ENCODE measurements at places on chromosomes 2 and 18.
A peak's percentile ranks its signal among the peaks of the same experiment; 100 is the strongest.

GRCh38 chr18:63788447-63789096, 13.4 kb downstream of the SERPINB7 start:
- peak; percentile 93 for DNase-seq

GRCh38 chr2:231241755-231242507, 43.5 kb downstream of the ARMC9 start:
- no peak for DNase-seq

GRCh38 chr2:202084265-202084664, 11.2 kb downstream of the KIAA2012 start:
- DNase-seq, result no peak

GRCh38 chr2:240136671-240137292, 677 bp upstream of the COPS9 start:
- no peak for DNase-seq

GRCh38 chr2:10278029-10278762, 24.5 kb upstream of the HPCAL1 start:
- peak; percentile 56 for DNase-seq

DNA sequence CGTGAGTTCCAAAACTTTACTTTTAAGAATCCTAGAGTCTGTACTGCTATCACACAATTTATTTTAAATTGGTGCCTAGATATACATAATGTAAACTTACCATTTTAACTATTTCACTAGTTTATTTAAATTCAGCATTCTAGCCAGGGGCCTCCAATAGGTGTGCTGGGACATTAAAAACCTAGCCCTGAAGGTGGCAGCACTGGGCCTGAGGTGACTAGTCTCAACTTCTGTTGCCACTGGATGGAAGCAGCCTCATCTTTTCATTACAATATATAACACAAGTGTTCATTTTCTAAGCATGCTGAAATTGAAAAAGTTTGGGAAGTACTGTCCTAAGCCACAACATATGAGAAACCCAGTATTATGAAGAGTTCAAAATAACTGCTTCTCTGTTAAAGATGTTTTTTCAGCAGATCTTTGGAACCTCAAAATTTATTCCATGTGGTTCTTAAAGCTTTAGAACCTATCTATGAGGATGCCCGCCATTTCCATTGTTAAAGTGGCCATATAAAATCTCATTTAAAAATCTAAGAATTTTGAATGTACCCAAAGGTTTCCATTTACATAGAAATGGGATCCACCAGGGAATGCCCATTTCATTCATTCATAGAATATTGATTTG, 2.9 kb upstream of the RBBP8 start:
- peak; percentile 60 for DNase-seq

GRCh38 chr2:45567974-45568789, 42.9 kb downstream of the SRBD1 start:
- DNase-seq, result peak; percentile 67

GRCh38 chr18:67639872-67640271, 123.4 kb upstream of the DSEL start:
- DNase-seq, result no peak

- no peak for DNase-seq
Measured at GRCh38 chr18:48813321-48813720, 137.4 kb downstream of the SMAD7 start.

GRCh38 chr2:122652670-122653069, 897.2 kb downstream of the TSN start:
- DNase-seq, result no peak

GRCh38 chr2:198327526-198327925, 523.1 kb downstream of the PLCL1 start:
- DNase-seq, result no peak

- DNase-seq, result no peak
Measured at GRCh38 chr2:120884472-120885290, 149.0 kb downstream of the GLI2 start.

DNA sequence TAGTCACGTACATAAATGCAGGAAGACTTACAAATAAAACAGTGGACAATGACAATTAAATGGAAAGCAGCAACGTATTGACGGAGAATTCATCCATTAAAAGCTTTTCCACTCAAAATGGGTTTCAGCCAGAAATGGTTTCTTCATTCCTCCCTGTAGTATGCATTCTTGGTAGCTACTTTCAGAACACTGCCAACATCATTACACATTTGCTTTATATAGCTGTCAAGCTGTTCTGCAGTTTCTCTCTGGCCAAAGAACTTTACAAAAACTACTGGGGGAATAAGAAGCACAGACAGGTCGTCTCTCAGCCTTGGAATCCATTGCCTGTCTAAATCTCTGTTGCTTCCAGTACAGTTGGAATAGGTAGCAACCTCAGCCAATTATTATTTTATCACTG, 84.1 kb upstream of the NCKAP5 start:
- DNase-seq, result no peak

DNA sequence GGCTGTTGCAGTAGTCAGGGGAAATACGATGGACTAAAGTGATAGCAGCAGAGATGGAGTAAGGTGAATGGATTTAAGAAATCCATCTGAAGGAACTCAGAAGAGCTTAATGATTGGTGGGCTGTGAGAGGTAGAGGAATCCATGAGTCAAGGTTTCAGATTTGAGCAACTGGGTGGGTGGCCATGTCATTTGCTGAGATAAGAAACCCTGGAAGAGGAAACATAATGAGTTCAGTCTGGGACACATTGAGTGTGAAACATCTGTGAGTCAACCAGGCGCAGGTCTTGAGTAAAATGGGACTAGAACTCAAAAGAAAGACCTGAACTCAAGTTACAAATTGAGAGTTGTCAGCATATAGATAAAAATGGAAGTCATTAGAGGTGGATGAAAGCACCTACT, 19.7 kb upstream of the ASNSD1 start:
- DNase-seq, result no peak

All from H4 (cell line).